ENCODE measurements at places on chromosomes 1 and 21.

- DNase-seq, result no peak
These were observed 49.0 kb upstream of the ETS2 start for GRCh38 chr21:38756746-38757145.

DNA sequence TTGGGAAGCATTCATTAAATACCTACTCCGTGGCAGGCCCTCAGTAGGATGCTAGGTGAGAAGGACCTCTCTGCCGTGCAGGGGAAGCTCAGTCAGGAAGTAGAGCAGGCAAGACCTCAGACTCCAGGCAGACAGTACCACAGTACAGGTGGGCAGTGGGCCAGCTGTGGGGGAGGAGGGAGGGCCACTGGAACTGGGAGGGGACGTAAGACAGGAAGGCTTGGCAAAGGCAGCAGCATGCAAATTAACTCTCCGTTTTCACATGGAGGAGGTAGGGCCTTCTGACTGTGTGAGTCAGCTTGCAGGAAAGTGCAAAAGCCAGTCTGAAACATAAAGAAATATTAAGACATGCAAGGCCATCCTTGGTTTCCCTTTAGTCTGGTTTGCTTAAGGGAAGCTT lies 157.7 kb downstream of the TRIM33 start:
- DNase-seq, result peak; percentile 73

DNA sequence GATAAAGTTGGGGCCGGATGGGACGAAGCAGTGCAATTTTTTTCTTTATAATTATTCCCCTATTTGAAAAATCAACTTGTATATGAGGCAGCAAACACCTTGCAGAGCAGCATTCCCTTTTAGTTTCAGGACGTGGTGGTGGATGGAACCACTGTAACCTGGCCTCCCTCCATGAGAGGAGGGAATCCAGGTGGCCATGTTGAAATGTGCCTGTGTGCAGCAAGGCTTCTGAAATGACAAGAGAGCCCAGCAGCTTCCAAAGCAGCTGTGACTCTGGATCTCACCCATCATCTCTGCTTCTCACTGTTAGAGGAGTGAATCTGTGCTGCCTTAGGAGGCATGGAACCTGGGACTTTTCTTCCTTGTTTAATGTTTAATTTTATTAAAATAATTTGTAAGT lies 42.3 kb downstream of the NFIA start:
- DNase-seq, result no peak

GRCh38 chr1:219144658-219145315 lies 28.9 kb upstream of the LYPLAL1 start:
- no peak for DNase-seq

DNA sequence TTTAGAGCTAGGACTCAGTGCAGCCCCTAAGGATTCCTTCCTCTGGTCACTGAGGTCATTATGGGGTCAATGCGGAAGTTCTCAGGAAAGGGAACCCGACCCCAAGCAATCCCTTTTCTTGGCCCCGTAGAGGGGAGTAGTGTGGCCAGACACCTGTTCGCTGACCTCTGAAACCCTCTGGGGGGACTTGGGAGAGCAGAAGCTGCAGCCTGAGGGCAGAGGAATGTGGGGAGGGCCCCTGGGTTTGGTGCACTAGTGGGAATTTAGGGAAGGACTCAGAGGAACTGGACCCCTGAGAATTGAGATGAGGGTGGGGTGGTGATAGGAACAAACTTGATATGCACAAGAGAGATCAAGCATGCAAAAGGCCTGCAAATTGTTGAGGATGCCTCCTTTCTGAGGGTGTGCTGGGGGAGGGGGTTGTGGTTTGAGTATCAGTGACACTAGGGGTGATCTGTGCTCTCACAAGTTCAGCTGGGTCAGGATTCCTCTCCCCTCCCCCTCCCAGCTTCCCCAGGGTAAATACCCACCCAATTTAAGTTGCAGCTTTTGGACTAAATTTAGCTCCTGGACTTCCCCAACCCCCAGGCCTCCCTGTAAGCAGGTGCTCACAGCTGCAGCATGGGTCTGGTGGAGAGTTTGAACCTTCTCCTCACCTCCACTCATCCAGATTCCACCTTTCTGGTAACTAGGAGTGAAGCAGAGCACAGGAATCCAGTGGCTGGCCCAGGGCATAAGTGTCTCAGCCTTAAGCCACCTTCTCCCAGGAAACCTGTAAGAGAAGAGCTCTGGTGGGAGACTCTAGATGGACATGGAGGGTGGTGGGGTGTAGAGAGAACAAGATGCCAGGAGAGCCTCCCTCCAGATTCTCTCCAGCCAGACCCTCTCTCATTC lies 13.5 kb downstream of the ADAMTSL4 start:
- DNase-seq, result no peak

DNA sequence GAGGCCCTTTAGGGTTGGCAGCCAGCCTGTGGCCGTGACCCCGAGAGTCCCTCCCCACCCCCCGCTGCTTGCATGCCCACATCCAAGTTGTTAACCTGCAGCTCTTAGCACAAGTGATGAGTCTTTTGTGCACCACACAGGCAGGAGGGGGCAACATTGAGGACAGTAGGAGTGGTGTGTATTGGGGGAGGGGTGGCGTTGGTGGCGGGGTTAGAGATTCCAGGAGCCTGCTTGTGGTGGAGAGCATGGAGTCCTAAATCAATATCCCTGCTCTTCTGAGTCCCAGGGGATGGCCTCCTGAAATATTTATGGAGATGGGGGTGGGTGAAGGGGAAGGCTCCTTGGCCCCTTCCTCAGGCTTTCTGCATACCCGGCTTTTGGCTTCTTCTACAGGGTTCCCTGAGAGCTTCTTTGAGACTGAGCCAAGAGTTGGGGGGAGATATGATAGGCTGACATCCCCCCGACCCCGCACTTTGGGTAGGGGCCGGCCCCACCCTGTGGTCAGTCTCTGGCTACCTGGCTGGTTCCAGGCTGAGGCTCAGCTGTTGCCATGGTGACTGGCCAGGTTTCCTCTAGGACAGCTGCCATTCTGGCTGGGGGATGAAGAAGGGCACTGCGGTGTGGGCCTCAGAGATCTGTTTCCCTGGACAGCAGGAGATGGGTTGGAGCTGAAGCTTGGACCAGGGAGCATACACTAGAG lies 5.0 kb downstream of the CHRNB2 start:
- DNase-seq, result no peak

Data from COR-L47 (cell line).